ENCODE measurements at places on chromosomes 4 and X. TPM values are rescaled to one million over a fixed set of nuclear protein-coding genes. Genes with fewer than 3 reads are reported as not detected.

Gene GLOD5
- not detected for total RNA-seq

Gene PNCK
- 27.3 TPM for total RNA-seq

Gene MAGEA11
- not detected for total RNA-seq

Gene GPC3
- 3.7 TPM for total RNA-seq

Gene CITED1
- 3.2 TPM for total RNA-seq

Gene BBS12
- total RNA-seq: 7.4 TPM

Gene RWDD4
- total RNA-seq: 12.8 TPM

Gene PKD2
- total RNA-seq: 35.4 TPM

Gene SCML1
- 5.9 TPM for total RNA-seq

Gene POU4F2
- total RNA-seq: not detected

Gene NSUN7
- 6.9 TPM for total RNA-seq

Gene IDH3G
- total RNA-seq: 52.1 TPM

Gene ADH1B
- total RNA-seq: under 0.01 TPM
